Activated CD4-positive, alpha-beta T cell treated with anti-CD3 and anti-CD28 coated beads for 4 hours (primary cell): ENCODE measurements at places on chromosomes 2 and 18.

DNA sequence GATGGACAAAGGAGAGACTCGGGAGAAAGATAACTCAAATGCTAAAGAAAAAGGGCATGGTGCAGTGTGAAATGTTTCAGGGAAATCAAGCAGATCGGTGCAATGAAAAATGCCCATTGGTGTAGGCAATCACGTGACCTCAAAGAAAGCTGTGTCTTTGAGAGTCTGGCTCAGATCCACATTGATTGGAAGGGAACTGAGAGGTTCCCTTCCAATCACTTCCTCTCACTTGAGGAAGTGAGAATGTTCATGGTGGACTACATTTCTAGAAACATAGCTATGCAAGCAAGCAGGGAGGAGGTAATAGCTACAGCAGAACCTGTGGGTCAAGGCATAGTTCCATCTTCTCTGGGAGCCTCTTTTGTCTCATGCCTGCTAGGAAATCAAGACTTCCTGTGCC, 187.4 kb downstream of the LPIN1 start:
- no peak for DNase-seq

GRCh38 chr18:77376733-77377094, 127.1 kb downstream of the GALR1 start:
- no peak for DNase-seq

DNA sequence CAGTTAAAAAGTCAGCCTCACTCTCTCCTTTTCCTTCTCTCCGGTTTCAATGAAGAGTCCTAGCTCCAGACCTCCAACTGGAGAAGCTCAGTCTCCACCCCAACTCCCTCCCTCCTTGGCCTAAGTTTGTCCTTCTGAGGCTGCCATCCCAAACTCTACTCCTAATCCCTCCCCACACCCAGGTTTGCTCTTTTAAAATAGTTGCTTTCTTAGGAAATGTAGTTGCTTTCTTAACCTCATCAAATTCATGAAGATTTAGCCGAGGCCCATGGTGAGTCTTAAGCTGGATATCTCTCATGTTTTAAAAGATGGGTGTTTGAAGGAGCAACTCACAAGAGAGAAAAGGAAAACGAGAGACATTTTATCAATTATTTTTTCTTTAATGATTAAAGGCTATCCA, 937 bp upstream of the LANCL1 start:
- no peak for DNase-seq

- DNase-seq: no peak
Measured at GRCh38 chr2:233597522-233597921, 19.9 kb upstream of the UGT1A8 start.

- DNase-seq: no peak
Measured at GRCh38 chr2:199861132-199861774, 10.3 kb upstream of the FTCDNL1 start.

- no peak for DNase-seq
Measured at GRCh38 chr2:19532547-19533196, 174.2 kb upstream of the OSR1 start.

GRCh38 chr2:172513935-172514586, 41.8 kb upstream of the PDK1 start:
- no peak for DNase-seq

DNA sequence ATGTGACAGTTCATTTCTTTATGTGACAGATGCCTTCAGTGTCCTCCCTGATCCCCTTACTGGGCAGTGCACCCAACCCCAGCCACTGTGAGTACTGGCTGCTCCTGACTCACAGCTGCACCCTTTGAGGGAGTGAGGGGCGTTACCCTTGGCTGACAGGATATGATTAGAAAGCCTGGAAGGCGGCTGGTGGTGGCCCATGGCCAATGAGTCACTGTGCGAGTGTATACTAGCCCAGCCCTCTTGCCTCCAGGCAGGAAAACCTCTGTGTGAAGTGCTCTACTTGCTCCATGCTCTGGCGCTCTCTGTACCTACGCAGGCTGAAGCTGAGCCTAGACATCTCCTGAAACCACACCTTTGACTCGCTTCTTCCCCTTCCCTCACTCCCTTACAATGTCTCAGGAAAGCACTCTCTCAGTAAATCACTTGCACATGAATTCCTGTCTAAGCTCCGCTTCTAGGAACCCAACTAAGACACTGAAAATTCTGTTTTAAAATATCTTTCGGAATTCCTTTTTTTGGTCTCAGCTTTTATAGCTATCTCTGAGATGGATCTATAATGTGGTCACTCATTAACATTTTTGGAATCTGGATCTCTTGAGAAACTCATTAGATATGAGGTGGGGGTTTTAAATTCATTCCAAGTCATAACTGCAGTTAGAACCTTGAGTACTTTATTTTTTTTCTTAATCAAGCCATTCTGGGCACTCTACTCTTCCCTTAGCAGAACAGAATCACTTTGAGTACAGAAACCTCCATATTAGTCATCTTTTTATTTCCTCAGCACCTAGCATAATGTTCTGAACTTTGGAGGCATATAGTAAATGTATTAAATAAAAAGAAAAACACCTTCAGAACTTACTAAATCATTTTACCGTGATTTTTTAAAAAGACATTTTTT, 25.3 kb upstream of the STAM2 start:
- DNase-seq: no peak
